RPMI7951 (cell line): ENCODE measurements at places on chromosomes 11 and 22.

GRCh38 chr11:113446938-113447337, 28.3 kb downstream of the DRD2 start:
- DNase-seq, result peak; percentile 88

DNA sequence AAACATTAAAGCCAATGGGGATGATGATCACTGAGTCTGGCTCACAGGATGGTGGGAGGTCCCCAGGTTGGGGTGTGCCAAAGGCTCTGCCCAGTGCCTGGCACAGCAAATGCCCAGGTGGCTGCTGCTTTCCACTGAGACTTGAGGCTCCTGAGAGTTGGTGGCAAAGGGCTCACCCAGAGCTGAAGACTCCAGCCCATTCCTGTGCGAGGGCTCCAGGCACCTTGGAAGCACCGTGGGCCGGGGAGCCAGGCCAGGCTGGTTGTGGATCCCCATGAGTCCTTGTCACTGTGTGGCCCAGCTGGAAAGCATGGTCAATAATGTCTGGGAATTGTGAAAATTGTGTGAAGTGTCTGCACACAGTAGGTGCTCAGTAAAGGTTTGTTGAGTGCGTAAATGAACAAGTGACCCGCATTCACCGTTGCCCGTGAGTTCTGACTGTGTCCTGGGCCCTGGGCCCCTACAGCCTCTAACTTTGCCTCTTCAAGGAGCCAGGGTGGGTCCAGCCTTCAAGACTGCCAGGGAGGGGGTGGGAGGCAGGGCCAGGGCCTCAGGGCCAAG, 2.8 kb upstream of the UNC93B1 start:
- DNase-seq, result no peak

- no peak for DNase-seq
Observed at GRCh38 chr11:26580929-26581328, 8.9 kb upstream of the MUC15 start.

GRCh38 chr11:17026487-17027082, 12.4 kb upstream of the PLEKHA7 start:
- no peak for DNase-seq

DNA sequence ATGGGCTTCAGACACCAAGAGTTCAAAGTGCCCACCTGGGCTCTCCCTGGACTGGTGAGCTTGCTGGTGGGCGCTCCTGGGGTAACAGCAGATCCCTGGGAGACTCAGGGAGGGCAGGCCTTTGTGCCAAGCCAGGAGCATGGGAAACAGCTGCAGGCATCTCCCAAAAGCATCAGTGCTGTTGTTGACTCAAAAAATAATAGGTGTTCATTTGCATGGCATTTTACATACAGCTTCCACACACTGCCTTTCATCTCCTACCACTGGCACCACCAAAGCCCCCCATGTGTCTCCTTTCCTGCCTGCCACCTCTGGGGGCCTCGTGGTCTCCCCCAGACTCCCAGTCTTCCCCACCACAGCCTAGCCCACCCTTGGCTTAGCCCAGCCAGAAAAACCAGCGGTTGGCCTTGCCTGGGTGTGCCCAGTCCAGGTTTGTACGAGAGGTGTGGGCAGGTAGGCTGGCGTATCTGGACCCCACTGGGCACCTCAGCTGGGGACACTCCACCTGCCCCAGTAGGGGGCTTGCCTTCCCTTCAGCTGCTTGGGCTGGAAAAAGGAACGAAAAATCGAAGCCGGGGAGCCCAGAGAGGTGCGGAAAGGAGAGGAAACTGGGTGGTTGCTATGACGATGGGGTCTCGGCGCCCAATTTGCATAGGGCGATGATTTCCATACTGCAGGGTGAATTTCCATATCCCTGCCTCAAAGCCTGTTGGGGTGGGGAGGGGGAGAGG, 15.0 kb downstream of the POU2F3 start:
- no peak for DNase-seq

GRCh38 chr11:128535468-128536457, 51.6 kb downstream of the ETS1 start:
- no peak for DNase-seq
